ENCODE measurements at places on chromosomes 2 and 18.

DNA sequence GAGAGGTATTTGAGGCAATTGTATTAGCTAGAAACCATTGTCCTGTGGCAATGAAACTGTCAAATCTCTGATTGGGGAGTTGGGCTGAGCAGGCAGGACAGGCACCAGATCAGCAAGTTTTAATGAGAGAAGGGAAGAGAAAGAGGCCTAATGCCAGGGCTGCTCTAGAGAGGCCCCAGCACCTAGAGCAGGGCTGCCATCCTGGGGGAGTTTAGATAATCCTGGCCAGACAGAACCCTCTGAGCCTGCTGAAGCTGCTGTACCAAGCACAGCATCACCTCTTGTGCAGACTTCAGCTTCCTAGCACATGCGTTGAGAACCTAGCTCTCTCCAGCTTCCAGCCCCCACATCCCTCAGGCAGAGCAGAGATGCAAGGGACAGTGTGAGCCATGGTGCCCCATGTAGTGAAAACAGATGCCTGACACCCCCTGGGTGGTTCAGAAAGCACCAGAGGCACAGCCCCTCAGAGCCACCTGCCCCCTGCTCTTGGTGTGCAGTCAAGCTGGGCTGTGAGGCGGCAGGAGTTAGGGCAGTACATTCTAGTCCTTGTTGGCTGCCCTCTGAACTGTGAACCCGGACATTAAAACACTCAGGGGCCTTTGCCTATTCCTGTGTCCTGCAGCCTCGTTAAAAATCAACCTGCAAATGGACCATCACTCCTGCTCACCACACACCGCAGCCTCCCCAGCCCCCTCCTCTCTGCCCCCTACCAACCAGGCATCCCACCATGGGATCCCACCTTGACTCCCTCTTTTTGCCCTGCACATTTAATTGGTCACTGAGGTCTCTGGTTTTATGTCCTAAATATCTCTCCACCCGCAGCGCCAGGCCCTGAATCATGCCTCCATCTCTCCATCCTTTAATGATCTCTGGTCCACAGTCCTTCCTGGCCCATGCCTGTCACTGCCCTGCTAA, 52.7 kb downstream of the ADD2 start:
- no peak for DNase-seq

DNA sequence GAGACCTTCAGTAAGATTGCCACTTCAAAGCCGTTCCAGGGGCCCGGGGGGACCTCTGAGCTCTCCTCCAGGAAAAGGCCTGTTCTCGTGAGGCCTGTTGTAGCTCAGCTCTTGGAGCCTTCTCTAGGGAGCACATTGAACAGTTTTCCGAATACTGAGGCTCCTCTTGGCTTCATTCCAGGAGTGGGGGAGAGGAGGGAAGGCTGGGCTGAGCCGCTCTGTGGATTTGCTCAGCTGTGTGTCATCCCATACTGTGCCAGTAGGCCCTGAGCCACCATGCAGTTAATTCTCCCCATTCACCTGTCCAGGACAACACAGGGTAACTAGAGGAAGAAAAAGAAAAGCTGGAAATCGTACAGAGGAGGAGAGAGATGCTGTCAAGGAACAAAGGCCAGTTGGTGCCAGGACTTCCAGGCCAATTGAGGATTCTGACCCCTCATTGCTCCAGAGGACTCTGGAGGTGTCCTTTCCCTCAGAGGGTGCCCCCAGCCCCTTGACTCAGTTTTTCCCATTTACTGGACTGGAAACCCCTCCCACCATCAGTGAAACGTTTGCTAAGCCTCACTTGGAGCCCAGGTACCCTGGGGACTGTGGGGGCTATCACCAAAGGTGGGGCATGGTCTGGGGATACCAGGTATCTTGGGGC, 41.4 kb downstream of the HS1BP3 start:
- no peak for DNase-seq

- no peak for DNase-seq
Measured at GRCh38 chr18:61471942-61472341, 138.7 kb downstream of the CDH20 start.

DNA sequence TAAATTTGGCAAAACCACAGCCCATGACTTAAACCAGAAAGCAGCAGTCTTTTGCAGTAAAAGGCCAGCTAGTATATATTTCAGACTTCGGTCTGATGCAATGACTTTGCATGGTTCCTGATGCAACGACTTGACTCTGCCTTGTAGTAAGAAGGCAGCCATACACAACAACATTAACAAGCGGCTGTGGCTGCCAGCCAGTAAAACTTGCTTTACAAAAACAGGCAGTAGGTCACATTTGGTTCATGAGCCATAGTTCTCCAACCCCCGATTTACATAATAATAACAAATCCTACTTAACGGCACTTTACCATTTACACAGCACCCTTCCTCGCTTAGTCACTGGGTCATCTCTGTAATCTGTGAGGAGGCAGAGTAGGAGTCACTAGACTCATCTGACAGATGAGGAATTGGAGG, 410.3 kb downstream of the LRATD1 start:
- no peak for DNase-seq

DNA sequence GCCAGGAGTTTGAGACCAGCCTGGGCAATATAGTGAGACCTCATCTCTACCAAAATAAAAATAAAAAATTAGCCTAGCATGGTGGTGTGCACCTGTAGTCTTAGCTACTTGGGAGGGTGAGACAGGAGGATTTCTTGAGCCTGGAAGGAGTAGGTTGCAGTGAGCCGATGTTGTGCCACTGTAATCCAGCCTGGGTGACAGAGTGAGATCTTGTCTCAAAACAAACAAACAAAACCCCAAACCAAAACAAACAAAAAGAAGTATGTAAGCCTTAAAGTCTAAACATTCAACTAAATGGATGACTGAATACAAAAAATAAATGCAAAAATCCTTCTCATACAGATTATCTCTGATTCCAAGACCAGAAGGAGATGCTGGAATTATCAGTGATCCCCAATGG, 58.6 kb downstream of the RAB31 start:
- DNase-seq: no peak

DNA sequence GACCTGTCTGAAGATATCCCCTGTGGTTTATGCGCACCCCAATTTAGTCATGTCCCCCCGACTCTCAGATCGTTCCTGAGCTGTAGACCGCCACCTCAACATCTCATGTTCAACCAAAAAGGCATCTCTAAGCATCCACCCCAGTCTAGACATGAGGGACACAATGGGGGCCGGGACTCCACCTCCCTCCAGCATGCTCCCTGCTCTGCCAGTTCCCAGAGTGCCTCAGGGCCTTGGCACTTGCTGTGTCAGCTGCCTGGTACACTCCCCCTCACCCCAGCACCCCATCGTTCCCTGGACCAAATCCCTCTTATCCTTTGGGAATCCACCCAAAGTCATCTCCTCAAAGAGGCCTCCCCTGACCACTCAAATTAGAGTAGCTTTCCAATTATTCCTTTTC, 22.2 kb downstream of the TNS1 start:
- DNase-seq: no peak

- no peak for DNase-seq
Measured at GRCh38 chr2:173122936-173123335, 47.3 kb downstream of the MAP3K20 start.

DNA sequence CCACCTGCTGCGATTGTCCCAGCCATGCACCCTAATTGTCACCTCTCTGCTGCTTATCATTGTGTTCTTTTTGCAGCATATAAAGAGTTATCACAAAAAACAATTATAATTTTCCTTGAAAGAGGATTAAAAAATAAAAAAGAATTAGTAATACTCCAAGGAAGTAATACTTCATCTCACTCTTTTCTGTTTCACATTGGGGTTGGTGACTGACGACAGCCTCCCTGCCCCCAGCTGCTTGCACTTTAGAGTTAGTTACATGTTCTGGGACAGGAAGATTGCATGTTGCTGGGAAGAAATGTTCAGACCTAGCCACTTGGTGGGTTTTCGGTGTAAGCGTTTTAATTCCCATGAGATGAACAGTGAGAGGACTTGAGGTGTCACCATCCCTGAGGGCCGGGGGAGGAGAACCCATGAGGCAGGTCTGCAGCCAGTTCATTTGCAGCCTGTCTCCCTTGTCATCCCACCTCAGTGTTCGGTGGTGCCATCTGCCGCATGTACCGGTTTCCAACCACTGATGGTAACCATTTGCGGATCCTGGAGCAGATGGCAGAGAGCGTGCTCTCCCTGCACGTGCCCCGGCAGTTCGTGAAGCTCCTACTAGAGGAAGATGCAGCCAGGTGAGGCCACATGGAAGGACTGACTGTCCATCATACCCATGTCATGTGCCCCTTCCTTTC, 69.1 kb downstream of the COA5 start:
- no peak for DNase-seq

DNA sequence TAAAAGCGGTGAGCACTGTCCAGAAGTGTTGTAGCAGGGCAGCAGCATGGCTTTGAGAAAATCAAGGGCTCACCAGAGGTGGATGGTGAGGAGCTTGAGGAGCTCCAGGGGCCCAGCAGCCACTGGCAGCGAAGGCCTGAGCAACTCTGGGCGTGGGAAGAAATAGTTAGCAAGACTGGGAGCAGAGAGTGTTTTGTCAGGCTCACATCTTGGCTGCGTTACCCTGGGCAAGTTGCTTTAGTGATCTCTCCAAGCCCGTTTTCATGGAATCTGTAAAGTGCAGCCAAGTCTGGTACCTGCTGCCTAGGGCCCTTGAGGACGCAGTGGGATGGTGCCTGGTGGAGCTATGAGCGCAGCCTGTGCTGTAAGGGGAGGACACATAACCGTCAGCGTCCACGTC, 78.3 kb downstream of the SH3BP4 start:
- no peak for DNase-seq

DNA sequence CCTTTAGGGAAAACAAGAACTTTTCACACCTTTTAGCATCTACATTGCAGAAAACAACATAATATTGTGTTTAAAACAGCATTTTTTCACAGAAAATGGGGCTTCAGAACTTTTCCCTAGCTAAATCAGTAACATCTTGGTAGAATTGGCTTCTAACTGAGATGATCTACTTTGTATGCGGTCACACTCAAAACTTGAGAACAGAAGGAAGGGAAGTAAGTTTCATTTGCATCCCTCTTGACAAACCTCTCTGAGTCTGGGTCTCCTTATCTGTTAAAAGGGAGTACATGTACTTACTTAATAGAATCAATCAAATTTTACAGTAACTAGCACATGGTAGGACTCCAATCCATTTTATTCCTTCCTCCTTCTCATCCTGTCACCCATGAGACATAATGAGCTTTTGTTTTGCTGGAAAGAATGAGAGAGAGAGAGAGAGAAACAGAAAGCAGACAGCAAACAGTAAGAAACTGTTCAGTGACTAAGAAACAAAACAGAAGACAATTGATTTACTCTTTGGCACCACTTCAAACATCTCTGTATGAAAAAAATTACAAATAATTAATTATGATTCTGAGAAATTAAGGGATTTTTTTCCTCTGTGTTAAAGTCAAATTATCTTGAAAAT, 387.3 kb downstream of the SATB2 start:
- DNase-seq: no peak

DNA sequence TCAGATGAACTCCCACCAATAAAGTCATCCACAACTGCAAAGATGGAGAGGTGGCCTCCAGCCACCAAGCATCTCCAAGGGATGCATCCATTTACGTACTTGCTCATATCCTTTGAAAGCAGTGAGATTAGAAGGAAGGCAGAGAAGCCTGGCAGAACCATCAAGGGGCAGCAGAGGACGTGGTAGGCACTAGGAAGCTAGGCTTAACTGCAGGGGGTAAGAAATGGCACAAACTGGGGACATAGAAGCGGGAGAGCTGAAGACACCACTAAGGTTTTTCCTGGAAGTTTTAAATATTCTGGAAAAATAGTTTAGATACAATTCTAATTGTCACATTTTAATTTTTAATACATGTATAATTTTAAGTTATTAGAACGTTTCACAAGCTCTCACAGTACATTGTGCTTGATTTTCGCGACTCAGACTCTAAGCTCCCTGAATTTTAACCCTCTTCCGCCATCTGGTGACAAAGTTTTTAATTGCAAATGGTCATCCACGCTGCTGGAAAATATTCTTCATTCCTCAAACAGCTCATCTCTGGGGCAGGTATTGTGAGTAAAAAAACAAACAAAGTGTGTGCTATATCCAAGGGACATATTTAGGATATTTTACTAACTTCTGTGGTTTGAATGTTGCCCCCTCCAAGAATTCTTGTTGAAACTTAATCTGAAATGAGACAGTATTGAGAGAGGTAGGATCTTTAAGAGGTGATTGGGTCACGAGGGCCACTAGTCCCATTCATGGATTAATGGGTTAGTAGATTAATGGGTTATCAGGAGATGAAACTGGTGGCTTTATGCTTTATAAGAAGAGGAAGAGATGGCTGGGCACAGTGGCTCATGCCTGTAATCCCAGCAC, 1.6 kb upstream of the PSTPIP2 start:
- no peak for DNase-seq

GRCh38 chr2:207357216-207357615, 172.5 kb upstream of the CREB1 start:
- DNase-seq: no peak

GRCh38 chr2:130798472-130799218, 38.1 kb upstream of the ARHGEF4 start:
- no peak for DNase-seq

- DNase-seq: no peak
Measured at GRCh38 chr2:195513119-195513518, 143.9 kb upstream of the SLC39A10 start.

GRCh38 chr2:25311865-25312575, 29.7 kb downstream of the DNMT3A start:
- no peak for DNase-seq

GRCh38 chr2:127218812-127219170, 1.3 kb downstream of the CYP27C1 start:
- no peak for DNase-seq

DNA sequence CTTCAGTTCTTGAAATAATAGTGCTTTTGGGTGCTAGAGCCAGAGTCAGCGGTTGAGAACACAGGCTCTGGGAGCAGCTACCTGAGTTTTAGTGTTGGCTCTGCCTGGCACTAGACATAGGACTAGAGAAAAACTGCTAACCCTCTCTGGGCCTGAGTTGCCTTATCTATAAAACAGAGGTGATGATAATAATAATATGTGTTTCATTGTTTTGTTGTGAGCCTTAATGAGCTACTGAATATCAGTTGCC, 391.7 kb downstream of the PTPRM start:
- DNase-seq: no peak

- no peak for DNase-seq
Measured at GRCh38 chr2:54909001-54909400, 141.2 kb downstream of the RTN4 start.

GRCh38 chr2:74205596-74205995, 7.2 kb downstream of the MTHFD2 start:
- DNase-seq: no peak

Measured in activated CD8-positive, alpha-beta memory T cell treated with anti-CD3 and anti-CD28 coated beads for 48 hours (primary cell).